ENCODE measurements at places on chromosomes 12 and 14.

- DNase-seq, result peak; percentile 89
Measured at GRCh38 chr12:52156757-52157565, 34.9 kb downstream of the KRT80 start.

DNA sequence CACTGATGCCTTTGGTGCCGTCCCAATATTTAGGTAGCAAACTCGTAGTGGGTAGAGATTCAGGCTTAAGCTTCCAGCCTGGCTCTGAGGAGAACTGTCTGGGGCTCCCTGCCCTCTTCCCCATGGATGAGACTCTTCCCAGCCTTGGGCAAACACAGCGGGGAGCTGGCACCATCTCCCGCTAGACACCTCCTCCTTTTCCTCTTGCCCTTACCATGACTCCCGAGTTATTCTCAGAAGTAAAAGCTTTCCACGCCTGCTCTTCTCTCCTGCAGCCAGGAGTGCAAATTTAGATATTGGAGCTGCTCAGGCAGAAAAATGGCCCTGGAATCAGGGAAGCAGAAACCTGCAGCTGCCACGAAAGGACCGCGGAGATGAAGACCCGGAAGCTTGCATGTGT is 45.6 kb upstream of the RBM19 start:
- DNase-seq, result no peak

- DNase-seq, result no peak
Measured at GRCh38 chr14:32950584-32950983, 11.9 kb downstream of the NPAS3 start.

GRCh38 chr14:20386276-20386855 is 26.9 kb downstream of the TEP1 start:
- no peak for DNase-seq

GRCh38 chr14:54354968-54355641 is 41.7 kb upstream of the CDKN3 start:
- no peak for DNase-seq

- DNase-seq, result no peak
Measured at GRCh38 chr12:87054226-87054625, 798.0 kb upstream of the MGAT4C start.

- peak; percentile 9 for DNase-seq
Measured at GRCh38 chr12:108305520-108305919, 33.6 kb downstream of the CMKLR1 start.

- no peak for DNase-seq
Measured at GRCh38 chr14:34081101-34081575, 130.3 kb upstream of the EGLN3 start.

DNA sequence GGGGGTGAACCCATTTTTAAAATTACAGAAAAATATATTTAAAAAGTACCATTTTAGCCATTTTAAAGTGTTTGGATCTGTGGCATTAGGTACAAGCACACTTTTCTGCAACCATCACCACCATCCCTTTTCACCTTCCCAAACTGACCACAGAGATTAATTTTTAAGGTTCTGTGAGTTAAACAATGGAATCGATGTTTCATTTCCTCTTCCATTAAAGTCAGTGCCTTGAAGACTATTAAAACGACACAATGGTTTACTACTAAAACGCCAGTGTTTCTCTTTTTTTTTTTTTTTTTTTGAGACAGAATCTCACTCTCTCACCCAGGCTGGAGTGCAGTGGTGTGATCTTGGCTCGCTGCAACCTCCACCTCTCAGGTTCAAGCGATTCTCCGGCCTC is 78.1 kb upstream of the GPR68 start:
- DNase-seq, result no peak

GRCh38 chr14:23646648-23647549 is 10.7 kb downstream of the DHRS2 start:
- DNase-seq, result no peak

DNA sequence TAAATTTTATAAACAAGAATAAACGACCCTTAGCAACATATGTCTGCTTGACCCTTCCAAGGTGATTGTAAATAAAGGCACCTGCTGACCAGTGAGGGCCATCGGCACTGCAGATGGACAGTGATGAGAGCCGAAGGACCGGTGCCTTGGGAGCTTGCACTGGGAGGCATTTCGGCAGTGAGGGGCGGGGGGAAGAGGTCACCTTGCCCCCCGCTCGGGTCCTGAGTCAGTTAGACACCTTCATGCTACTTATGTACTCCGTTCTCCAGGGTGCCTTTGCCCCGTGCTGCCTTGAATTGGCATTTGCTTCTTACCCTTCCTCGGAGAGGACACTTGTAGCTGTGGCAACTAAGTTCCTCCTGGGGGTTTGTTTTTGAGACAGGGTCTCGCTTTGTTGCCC is 23.0 kb downstream of the MMAB start:
- no peak for DNase-seq

DNA sequence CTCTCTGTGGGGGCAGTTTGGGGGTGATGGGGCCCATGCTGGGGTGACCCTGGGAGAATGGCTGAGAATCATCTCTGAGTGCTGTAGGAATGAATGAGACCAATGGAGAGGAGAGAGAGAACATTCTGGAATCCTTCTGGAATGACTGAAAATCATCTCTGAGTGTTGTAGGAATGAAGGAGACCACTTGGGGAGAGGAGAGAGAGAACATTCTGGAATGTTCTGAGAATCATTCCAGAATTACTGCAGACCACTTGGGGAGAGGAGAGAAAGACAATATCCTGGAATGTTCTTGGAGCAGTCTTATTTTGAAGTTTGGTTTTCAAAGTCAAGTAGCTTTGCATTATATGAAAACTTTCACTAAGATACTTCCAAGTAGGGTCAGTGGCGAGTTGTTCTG is 64.3 kb downstream of the ZNF664 start:
- DNase-seq, result no peak

DNA sequence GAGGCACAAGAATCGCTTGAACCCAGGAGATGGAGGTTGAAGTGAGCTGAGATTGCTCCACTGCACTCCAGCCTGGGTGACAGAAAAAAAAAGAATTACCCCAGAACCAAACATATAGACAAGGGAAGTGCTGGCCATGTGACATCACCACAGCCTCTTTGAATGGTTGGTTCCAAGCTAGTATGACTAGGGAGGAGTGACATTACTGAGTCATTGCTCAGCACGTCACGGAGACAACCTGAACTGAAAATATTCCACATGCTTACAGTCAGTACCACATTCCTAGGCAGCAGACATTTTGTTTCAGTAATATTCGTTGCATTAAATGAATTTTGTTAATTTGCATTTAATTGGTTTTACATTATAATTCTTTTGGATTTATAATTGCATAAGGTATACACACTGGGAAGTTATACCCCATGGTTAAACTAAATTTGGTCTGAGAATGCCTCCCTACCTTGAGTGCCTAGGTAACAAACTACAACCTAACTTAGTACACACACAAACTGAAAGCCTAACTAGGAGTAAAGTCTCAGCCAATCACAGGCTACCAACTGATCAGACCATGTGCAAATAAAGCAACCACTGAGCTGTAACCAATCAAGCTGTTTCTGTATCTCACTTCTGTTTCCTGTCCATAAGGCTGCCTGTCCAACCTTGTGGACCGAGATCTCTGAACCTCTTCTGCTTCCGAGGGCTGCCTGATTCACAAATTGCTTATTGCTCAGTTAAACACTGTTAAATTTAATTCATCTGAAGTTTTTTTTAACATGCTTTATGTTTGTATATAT is 164.4 kb downstream of the CAND1 start:
- no peak for DNase-seq

- no peak for DNase-seq
Measured at GRCh38 chr14:23434488-23435222, 805 bp downstream of the MYH7 start.

GRCh38 chr14:54486685-54487084 is 2.1 kb downstream of the GMFB start:
- no peak for DNase-seq

DNA sequence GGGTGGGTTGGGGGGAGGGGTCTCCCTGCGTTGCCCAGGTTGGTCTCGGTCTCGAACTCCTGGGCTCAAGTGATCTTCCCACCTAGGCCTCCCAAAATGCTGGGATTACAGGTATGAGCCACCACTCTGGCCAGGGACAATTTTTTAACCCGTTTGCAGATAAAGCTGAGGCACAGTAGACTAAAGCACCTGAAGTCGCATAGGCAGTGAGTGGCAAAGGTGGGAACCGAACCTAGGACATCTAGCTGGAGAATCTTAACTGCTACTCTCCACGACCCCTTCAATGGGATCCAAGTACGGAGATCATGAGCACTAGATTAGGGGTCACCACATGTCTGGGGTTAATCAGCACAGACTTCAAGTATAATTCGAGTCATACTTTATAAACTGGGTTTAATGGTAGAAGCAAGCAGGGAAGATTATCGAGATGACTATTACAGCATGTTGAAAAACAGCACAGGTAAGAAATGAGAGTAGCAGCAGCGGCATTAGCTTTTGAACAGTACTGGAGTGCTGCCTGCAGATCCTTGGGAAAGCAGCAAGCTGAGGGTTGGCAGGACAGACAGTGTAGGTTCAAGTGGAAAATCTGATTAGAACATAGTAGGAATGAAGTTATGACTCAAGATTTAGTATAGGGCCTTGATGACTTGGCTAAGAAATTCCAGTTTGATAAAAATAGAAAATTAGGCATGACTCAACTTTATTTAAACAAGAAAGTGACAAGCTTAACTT is 23.9 kb downstream of the NID2 start:
- no peak for DNase-seq

- no peak for DNase-seq
Measured at GRCh38 chr12:10001171-10001776, 2.4 kb upstream of the CLEC1B start.
